Effector memory CD8-positive, alpha-beta T cell (primary cell): ENCODE measurements at places on chromosomes 2 and 18.

GRCh38 chr2:15107137-15107536 is 454.0 kb downstream of the NBAS start:
- no peak for DNase-seq

DNA sequence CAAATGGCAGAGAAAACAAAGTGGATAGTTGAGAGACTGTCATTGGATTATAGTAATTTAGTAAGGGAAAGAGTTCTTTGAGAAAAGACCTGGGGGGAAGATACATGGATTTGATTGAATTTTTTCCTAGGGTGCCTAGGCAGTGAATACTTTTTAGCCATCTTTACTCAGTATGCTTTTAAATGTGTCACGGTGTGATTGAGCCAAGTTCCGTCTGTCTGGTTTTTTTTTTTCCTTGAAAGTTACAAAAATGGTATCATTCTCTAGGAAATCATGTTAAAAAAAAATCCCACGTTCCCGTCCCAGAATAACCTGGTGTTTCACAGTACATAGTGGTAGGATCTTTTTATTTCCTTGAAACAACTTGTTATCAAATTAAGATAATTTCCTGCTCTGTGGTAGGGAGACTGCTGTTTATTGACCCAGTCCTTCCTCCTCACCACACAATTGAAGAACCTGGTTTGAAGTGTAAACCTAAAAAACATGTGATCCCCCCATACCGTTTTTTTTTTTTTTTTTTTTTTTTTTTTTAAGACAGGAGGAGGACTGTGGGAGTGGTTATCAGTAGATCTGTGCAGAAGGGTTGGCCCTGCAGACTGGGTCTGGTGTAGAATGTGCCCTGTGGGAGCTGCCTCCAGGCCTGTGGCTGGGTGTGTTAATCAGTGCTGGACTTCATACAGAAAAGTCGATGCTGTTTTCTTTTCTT is 55.1 kb downstream of the DGKD start:
- DNase-seq = peak; percentile 21

DNA sequence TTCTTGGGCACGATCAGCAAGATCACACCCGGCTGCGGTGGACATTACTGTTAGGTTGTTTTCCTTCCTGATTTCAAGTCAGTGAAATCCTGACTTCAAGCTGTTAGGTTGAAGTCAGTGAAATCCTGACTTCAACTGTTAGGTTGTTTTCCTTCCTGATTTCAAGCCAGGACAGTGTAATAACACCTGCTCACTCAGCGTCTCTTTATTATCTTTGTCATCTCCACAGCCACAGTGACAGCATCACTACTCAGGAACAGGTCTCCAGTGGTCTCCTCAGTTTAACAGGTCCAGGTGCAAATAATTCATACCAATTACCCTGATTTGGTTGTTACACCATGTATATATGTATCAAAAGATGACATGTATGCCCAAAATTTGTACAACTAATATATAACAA is 208.1 kb upstream of the REG3G start:
- DNase-seq = no peak

GRCh38 chr18:47709556-47709955 is 220.9 kb downstream of the SMAD2 start:
- no peak for DNase-seq

- no peak for DNase-seq
These were observed 103.0 kb downstream of the ANKRD44 start for GRCh38 chr2:197207598-197207997.

GRCh38 chr2:111168528-111169239 is 48.0 kb downstream of the BCL2L11 start:
- peak; percentile 13 for DNase-seq

GRCh38 chr2:167480232-167480985 is 592.1 kb downstream of the XIRP2 start:
- DNase-seq = no peak

- DNase-seq = peak; percentile 5
These were observed 84.2 kb upstream of the LAPTM4A start for GRCh38 chr2:20135631-20136050.

DNA sequence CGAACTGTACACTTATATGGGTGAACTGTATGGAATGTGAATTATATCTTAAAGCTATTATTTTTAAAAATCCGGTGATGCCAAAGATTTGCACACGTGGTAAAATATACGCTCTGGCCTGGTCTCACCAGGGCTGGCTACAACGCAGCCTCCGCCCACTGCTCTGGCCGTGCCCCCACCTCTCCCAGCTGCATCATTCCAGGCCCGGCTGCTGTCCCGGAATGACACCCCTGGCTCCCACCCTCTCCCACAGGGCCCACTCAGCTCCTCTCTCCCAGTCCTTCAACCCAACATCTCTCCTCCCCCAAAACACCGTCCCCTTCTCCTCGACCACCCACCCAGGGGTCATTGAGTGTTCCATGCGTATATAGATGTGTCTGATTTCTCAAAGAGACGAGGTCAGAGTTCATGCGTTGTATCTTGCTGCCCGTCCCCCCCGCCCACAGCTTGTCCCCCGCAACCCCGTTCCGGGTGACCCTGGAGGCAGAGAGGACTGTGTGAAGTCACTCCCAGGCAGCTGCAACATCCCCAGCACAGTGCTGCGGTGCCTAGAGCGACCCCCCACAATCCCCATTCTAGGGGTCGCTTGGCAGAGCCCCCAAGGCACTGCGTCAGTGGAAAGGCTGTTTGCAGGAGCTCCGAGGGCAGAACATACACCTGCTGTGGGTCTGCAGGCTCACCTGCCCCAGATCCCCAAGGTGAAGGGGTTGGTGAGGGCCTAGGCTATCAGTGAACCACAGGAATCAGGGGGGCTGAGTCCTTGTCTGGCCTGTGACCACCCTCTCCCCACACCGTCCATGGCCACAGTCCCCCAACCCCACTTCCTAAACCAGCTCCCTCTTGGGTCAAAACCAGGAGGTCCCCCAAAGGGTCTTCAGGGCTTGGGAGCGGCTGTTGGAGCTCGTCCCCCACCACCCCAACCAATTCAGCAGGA is 13.3 kb downstream of the DNMT3A start:
- DNase-seq = no peak

DNA sequence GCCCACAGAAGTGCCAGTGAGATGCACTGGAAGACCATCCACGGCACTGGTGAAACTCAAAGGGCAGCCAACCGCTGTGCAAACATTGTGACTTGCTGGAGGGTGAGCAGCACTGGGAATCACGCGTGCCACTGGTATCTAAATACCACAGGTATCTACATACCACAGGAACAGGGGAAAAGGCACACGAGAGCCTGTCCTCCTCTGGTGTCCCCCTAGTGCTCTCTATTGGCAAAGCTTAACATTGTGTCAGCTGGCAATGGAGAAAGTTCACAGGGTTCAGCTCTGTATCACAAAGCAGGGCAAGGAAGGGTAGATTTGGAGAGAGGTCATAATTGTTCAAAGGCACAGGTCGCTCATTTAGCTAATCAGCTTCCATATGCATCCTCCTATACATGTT is 12.6 kb upstream of the SEC11C start:
- DNase-seq = no peak

GRCh38 chr2:121128741-121129659 is 156.0 kb downstream of the TFCP2L1 start:
- no peak for DNase-seq

DNA sequence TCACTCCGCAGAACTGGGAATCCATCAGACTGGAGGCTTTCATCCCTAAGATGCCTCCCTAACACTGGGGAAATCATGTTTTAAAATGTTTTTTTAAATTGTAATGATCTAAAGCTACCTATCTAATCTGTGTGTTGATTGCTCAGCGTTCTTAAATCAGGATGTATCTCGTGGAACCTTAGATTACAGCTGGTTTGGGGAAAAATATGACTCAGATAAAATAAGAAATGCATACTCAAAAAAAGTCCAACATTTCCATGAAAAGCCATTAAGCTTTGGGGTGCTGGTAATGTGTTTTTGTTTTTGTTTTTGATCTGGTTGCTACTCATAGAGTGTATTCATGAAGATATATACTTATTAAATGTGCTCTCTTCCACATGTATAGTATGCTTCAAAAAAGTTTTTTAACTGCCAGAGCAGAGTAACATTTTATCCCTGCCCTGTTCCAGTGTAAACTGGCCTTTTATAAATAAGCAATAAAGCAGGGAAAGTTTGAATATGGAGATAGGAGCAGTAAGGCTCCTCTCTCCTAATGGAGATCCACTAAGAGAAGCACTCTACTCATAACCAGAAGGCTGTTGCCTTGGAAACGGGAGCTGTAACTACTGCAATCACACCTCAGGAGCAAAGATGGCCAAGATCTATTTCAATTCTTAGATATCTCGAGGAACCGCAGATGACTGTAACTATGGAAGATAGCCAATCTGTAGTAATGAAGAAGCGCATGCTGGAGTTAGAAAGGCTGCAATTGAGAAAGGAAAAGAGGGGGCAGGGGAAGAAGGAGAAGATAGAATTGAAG is 41.6 kb downstream of the ANKRD44 start:
- no peak for DNase-seq

DNA sequence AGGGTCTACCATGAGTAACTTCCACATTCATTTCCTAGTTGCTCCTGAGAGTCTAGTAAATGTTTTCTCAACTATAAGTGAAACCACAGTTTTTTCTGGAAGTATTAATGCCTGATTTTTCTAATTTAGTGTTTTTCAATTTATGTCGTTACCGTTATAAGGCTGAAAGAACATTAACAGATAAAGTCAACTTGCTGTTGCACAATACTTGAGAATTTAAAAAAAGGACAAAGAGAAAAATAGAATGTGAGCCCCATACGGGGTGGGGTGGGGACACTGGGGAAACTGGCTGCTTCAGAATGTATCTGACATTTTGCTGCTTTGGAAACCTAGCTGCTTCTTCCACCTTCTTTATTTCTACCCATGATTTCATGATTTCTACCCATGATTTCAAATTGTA is 26.2 kb downstream of the CNOT11 start:
- DNase-seq = no peak

GRCh38 chr18:8834881-8835280 is 129.5 kb downstream of the MTCL1 start:
- DNase-seq = no peak

- DNase-seq = no peak
These were observed 45.4 kb downstream of the ST8SIA5 start for GRCh38 chr18:46711444-46711863.

DNA sequence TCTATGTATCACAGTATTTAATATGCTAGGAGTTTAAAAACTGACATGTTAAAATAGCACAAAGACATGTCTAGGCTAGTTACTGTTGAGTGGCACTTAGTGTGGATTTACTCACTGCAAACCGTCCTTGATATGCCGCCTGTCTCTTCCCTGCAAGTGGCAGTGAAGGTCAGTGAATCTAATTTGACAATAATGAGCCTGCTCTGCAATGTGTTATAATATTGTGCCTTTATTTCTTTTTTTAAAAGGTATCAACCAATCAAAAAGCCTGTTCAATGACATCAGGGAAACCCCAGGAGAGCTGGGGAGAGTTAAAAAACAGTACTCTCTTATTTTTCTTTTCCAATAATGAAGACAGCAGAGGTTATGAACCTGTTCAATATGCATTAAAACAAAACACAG is 384.1 kb downstream of the ERBB4 start:
- no peak for DNase-seq

DNA sequence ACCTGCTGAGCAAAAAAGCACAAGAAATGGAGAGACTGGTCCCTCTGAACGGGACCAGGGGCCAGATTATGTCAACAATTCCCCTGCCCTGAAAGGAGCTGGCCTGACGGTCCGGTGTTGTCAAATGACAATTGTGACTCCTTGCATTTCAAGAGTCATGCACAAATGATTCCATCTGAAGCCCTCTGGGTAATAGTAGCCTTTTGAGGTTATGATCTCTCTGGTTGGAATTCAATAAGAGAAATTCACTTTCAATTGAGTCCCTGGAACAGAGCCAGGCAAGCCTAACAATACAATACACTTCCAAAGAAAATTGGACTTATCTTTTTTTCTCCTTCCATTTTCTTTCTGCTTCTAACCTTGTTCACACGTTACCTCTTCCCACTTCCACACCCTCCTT is 116.9 kb downstream of the C1D start:
- DNase-seq = no peak

DNA sequence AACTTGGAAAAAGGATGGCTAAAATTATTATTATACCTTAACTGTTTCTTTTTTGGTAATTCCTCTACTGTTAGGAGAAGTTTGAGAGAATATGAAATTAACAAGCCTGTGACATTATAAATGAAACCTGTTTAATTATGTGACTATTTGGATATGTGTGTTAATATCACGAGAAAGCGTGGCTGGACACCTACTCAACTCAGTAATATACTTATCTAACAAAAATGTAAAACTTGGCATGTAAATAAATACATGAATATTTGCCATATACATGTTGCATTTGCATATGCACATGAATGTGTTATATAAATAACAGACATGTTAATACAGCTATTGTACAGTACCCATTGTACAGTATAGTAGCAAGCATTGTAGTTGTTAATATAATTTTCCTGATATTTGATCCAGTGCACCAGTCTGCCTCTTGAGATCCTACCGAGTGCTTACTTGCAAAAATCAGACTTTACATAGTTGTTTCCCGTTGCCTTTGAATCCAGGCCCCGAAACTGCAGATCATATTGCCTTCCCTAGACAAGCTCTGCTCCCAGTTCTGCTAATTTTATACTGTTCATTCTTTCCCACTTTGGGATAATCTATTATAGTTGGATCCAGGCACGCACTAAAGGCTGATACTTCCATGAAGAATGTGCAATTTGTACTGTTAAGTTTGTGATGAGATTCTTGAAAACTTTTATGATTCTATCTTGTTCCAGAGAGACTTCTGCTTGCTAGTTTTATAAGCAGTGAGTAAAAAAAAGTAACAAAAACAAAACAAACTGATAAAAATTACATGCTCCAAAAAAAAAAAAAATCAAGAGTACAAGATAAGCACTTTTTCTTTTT is 395.6 kb downstream of the ARHGAP15 start:
- DNase-seq = no peak

DNA sequence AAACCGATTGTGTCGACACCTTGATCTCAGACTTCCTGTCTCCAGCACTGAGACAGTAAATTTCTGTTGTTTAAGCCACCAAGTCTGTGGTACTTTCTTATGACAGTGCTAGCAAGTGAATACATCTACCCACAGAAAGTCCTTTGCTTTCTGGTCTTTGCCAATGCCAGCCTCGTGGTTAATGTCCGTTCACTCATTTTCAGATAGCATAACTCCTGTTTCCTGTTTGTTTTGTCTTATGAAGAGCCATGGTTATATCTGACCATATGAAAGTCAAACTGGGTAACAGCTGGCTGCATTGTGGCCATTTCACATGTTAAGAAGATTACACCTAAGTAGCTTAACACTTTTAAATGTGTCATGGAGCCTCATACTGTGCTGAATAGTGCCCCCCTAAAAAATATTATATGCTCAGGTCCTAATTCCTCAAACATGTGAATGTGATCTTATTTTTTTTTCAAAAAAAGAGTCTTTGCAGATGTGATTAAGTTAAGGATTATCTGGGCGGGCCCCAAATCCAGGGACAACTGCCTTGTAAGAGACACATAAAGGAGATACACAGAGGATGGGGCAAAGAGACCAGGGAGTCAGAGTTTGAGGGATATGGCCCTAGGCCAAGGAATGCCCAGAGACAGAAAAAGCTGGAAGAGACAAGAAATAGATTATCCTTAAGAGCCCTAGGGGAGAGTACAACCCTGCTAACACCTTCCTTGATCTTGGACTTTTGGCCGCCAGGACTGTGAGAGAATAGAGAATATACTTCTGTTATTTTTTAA is 118.0 kb downstream of the KCNE4 start:
- DNase-seq = no peak
